ENCODE measurements at places on chromosomes 12 and 14.

DNA sequence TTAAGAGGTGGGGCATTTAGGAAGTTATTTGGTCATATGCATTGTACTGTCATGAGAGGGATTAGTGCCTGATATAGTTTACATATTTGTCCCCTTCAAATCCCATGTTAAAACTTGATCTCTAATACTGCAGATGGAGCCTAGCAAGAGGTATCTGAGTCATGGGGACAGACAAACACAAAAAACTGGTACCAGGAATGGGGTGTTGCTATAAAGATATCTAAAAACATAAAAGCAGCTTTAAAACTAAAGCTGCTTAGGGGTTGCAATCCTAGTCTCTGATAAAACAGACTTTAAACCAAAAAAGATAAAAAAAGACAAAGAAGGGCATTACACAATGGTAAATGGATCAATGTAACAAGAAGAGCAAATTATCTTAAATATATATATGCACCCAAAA is 11.6 kb downstream of the CRY1 start:
- DNase-seq, result no peak

GRCh38 chr14:61444215-61444768 is 122.9 kb downstream of the PRKCH start:
- DNase-seq, result no peak

DNA sequence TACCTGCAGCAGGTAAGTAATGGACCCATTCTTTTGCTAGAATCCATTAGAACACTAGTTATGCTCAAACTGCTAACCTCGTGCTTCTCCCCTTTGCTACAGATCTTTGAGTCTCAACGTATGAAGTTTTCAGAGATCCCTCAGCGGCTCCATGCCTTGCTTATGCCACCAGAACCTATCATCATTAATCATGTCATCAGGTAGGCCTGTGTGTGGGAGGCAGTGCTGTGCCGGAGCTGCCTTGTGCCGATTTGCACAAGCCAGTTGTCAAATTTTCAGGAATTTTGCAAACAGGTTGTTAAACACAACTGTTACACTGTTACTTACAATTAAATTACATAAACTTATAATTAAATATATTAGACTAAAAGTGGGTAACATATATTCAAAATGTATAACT is 5.2 kb downstream of the SMARCD1 start:
- no peak for DNase-seq

DNA sequence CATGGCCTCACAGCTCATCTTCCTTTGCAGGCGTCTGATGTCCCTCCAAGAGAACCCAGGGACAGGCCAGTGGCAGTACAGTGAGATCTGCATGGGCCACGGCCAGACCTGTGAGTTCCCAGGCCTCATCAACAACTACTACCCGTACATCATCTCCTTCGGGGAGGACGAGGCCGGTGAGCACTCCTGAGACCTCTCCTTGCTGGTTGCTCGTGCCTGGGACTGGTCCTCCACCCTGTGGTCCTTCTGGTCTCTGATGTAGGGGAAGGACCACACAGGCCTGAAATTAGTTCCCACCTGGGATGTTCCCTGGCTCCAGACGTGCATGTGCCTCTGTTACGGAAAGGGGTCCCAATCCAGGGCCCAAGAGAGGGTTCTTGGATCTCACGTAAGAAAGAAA is 17.9 kb downstream of the HHIPL1 start:
- DNase-seq, result no peak

- DNase-seq, result no peak
Observed at GRCh38 chr12:4991801-4992200, 51.9 kb upstream of the KCNA5 start.

DNA sequence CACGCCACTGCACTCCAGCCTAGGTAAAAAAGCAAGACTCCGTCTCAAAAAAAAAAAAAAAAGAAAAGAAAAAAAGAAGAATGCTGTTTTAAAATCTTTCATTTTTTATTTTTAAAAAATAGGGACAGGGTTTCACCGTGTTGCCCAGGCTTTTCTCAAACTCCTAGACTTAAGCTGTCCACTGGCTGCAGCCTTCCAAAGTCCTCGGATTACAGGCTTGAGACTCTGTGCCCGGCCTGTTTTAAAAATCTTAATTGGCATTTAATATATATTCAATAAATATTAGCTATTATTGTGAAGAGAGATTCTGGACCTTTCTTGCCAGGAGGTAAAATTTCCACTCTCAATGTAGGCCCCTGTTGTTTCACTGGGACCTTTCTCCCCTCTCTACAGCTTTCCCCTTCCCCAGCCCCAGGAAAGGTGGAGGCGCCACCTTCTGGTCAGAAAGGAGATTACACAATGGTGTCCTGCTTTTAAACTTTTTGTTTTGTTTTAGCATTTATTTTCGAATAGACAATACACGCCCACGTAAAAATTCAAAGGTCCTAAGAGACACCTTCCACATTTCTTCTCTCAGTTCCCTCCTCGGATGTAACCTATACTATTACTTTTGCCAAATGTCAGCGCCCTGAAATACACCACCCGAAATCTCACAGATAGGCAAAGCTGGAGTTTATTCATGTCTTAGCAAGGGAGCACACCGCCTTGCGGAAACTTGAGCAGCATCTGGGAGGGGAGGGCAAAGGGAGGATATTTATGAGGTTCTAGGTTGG is 23.8 kb upstream of the PHC1 start:
- peak; percentile 34 for DNase-seq

DNA sequence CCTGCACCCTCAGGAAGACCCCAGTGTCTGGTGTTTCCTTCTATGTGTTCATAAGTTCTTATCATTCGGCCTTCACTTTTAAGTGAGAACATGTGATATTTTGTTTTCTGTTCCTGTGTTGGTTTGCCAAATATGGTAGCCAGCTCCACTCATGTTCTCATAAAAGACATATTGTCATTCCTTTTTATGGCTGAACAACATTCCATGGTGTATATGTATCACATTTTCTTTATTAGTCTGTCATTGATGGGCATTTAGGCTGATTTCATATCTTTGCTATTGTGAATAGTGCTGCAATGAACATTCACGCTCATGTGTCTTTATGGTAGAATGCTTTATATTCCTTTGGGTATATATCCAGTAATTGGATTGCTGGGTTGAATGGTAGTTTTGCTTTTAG is 645.1 kb downstream of the SLC16A7 start:
- no peak for DNase-seq

DNA sequence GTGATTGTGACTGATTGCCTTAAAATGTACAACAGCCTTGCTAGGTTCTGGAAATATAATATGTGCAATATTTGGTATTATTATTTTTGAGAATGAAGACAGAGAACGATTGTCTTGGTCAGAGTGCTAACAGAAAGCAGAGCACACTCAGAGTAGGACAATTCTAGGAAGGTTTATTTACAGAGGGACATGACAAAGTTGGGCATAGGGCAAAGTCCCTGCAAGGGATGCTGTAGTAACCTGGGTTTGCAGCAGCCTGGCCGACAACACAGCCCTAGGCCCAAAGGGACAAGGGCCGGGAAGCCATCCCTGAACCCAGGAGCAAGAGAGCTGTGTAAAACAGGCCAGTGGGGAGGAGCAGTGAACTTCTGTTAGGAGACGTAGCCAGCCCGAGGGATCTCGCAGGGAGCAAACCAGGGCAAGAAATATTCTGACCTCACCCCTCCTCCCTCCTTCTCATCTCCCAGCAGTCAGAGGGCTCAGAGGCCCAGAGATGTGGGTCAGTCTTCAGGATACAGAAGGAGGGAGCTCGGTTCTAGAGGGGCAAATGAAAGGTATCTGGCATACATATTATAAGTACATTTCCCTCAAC is 51.0 kb upstream of the FERMT2 start:
- DNase-seq, result no peak

DNA sequence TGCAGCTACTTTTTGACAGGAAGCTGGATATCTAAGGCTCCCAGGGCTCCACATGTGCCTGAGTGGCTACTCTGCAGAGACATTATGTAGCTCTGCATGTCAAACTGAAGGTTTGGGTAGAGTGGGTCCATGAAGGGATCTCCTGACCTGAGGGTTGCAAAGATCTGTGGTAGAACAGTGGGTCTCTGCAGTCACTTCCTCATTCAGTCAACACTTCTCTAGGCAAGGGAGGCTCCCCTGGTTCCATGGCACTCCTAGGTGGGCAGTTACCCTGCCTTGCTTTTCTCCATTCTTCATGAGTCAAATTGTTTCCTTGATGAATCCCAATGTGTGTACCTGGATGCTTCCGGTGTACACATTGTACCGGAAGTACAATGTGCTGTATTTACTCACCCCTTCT is 57.4 kb downstream of the CMAS start:
- DNase-seq, result no peak
